EH (cell line): ENCODE measurements at places on chromosomes 3 and 15.

DNA sequence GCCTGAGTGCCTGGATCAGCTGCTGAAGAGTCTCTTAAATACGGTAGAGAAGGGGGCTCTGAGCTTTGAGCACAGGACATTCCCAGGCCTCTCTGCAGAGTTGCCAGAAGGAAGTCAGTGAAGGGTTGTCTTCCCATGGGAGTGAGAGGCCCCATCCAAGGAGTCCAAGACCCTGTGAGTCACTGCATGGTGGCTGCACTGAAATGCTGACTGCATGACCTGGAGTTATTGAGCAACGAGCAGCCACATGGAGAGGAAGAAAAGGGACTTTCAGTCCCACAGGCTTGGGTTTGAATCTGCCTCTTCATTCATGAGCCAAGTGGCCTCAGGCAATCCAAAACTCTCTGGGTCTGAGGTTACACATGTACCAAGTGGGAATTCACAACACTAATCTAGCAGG, 69.6 kb upstream of the RASGRF1 start:
- DNase-seq, result peak; percentile 62

DNA sequence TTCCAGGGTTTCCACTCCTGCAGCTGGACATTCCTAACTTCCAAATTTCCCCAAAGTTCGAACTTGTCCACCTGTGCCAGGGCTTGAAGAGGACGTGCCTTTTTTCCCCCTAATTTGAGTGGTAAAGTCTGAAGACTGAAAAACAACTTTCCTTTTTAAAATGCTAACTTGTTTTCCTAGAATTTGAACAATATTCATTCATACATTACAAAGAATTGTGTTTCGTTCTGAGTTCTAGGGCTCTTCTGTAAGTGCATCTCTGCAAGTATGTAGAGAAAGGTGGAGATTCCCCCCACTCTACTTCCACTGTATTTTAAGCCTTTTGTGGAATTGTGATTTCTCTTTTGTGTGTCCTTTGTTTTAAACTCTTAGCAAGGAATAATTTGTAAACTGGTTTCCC, 9.4 kb downstream of the DPH3 start:
- no peak for DNase-seq

DNA sequence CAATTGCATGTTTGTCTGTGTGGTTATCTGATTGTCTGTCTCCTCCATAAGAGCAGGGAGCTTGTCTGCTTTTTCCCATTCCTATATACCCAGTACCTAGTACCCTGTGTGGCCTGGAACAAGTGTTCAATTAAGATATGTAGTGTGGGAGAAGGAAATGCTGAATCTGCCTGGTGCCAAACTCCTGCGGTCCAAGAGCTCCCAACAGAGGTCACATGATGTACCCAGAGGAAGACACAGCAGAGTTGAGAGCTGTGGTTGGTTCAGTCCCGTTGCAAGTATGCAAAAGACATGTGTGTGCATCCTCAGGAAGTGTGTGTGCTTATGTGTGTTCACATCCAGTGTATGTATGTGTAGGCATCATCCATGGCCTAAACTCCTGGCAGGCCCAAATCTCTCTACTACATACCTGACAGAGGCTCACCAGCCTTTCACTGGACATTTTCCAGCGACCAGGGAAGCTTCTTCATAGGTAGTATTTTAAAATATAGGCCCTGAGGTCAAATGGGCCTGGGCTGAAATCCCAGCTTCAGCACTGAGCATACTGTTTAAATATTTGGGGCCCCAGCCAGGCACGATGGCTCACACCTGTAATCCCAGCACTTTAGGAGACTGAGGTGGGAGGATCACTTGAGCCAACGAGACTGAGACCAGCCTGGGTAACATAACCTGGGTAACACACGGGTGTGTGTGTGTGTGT, 34.0 kb upstream of the ITGA11 start:
- no peak for DNase-seq

DNA sequence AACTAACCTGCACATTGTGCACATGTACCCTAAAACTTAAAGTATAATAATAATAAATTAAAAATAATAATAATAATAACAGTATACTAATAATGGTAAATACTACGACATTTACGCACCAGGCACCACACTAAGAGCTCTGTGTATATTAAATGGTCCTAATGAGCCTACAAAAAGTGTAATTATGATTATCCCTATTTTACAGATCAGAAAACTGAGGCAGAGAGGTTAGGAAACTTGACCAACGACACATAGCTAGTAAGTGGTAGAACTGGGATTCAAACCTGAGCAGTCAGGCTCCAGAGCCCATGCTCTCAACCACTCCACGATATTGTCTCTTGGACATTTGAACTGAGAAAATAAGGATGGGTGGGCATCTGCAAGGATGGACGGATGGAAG, 15.0 kb downstream of the KIF7 start:
- DNase-seq, result no peak

GRCh38 chr3:59758672-59759071, 708.8 kb upstream of the CFAP20DC start:
- no peak for DNase-seq

GRCh38 chr3:133561679-133562078, 11.8 kb upstream of the CDV3 start:
- no peak for DNase-seq

GRCh38 chr15:91871837-91872236, 18.3 kb downstream of the SLCO3A1 start:
- DNase-seq, result no peak

DNA sequence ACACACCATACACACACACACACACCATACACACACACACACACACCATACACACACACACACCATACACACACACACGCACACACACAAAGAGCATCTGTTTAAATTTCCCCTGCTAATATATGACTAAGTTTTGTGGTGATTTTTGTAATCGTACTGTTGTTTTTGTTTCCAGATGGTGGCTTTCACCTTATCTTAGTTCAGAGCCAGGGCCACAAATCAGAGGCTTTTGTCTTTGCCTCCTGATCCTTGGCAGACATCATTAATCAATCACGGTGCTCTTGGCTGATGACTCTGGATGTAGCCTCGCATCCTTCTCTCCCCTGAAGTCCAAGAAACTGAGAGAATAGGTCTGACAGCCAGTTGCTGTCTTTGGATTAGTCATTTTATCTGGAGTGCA, 52.1 kb downstream of the EDEM1 start:
- no peak for DNase-seq

GRCh38 chr3:17204049-17204650, 319.4 kb downstream of the PLCL2 start:
- DNase-seq, result peak; percentile 63

GRCh38 chr15:30927148-30927761, 23.5 kb downstream of the FAN1 start:
- no peak for DNase-seq

DNA sequence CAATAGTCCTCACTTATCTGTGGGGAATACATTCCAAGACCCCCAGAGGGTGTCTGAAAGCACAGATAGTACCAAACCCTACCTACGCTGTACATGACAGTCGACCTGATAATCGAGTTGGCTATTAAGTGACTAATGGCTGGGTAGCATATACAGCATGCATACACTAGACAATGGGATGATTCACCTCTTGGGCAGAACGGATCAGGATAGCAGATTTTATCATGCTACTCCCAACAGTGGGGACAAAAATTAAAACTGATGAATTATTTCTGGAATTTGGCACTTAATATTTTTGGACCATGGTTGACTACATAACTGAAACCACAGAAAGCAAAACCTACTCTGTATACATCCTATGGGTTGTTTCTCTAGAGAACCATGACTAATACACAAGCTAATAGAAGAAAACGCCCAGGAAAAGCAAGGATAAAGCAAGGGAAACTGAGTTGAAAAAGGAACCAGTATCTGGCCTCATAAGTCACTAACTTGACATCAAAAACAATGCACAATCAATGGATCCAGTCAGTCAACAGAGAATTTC, 15.5 kb downstream of the ATG3 start:
- DNase-seq, result peak; percentile 37

DNA sequence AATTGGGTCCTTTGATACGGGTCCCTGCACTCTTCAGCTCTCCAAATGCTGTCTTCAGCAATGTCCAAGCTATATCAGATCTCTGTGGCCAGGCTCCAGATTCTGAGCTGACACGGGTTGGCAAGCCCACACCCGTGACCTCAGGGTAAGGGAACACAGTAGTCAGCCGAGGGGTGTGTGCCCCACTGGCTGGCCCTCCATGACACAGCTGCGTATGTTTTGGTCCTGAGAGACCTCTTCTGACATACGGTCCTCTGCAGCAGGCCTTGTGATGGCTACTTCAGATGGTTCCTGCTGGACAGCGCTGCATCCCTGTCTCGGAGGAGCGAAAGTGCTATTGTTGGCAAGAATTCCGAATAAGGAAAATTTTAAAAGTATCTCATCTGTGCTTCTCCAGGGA, 85.2 kb upstream of the ADAMTS17 start:
- DNase-seq, result no peak

DNA sequence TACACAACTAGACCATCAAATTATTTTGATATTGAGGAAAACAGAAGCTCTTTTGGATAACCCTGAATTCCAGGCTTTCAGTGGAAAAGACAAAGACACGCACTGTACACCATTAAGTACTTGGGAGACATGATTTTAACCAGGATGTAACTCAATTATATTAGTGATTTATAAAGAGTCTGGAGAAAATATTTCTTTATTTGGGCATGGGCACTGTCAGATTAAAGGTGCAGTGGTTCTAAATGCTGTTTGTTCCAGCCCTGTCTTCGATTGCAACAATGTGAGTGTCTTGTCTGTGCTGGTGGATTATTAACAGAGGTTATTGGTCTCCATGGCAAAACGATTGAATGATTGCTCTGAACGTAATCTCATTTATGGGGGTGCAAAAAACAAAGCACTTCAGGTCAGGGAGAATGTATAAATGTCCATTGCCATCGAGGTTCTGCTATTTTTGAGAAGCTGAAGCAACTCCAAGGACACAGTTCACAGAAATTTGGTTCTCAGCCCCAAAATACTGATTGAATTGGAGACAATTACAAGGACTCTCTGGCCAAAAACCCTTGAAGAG, at the start of gene TM4SF4:
TSS of gene TM4SF4 (plus strand) at position 448 of the 568 bp plus-strand sequence. CDS start 181 bp downstream, outside the sequence.
- no peak for DNase-seq

- DNase-seq, result no peak
Measured at GRCh38 chr15:45332694-45333093, 45.6 kb downstream of the GATM start.

- DNase-seq, result no peak
Measured at GRCh38 chr15:41199470-41199869, 31.1 kb downstream of the EXD1 start.

DNA sequence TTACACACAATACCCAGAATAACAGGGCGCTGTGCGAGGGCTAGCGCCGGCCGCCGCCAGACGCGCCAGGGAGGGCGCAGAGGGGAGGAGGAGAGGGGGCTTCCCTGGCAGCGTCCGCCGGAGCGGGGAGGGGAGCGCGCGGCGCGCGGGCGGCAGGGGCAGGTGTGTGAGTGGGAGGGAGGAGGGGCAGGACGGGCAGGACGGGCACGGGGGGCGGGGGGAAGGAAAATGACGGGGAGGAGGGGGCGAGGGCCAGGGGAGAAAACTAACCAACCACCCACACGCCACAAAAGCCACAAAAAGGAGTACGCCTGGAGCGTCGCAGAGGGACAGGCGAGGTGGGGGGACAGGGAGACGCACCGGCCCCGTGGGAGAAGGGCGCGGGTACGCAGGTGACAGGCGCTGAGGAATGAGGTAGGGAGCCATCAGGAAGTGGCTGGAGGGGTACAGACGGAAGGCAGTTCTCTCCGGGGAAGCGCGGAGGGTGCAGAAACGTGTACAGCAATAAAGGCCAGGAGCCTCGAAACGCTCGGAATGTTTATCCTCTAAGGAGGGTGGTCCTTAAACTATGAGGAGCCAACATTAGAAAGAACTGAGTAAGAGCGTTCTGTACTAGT, 610 bp upstream of the SATB1 start:
- DNase-seq, result no peak

DNA sequence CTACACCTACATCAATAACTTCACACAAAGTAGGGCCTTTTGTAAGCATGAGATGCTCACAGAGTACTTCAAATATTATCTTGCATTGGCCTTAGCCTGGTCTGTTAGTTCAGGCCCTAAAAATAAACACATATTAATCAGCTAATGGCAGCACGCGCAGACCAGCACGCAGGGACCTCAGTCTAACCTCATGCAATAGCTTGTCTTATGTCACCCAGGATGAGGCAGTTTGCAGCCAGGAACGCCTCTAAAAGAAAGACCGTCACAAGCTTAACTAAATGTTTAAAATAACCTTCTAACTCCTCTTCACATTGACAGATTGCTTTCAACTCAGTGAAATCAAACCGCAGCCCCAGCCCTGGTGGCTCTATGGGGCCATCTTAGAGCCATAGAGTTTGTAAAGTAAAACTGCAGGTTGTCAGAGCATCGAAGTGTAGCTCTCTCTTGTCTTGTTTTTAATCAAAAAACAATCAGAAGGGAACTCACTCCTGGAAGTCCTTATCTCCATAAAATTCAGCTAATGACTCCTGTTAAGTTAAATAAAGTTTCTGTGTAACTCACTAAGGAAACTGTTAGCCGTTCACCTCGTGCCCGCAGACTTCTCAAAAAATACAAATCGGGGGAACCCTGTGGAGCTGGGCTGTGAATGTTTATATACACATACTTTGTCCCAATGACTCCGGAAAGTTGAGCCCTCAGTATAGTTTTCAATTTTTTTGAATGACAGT, 212.6 kb downstream of the CDIN1 start:
- no peak for DNase-seq

- DNase-seq, result no peak
Measured at GRCh38 chr15:88627463-88627862, 6.3 kb downstream of the AEN start.

DNA sequence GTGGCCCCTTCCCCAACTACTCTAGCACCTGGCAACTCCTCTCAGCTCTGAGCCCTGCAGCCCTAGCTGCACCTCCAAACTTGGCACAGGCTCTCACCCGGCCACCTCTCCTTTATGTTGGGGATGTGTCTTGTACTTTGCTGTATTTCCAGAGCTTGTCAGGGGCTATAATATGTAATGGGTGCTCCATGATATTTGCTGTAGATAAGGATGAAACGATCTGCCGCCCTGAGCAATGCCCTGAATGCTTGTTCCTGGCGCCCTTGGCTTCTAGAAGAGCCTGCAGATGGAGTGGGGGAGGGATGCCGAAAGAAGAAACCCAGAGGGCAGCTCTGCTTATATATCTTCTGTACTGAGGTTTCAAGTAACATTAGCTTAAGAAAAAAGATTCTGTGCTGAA, 35.9 kb upstream of the ZBTB38 start:
- DNase-seq, result no peak
